Stimulated activated naive CD8-positive, alpha-beta T cell treated with anti-CD3 and anti-CD28 coated beads, Interleukin-15, Interleukin-2, amounts not matched to agents 100 U/mL and 50 U/mL, for 24 hours (primary cell): ENCODE measurements at places on chromosomes 7 and 10.
A peak's percentile ranks its signal among the peaks of the same experiment; 100 is the strongest.

DNA sequence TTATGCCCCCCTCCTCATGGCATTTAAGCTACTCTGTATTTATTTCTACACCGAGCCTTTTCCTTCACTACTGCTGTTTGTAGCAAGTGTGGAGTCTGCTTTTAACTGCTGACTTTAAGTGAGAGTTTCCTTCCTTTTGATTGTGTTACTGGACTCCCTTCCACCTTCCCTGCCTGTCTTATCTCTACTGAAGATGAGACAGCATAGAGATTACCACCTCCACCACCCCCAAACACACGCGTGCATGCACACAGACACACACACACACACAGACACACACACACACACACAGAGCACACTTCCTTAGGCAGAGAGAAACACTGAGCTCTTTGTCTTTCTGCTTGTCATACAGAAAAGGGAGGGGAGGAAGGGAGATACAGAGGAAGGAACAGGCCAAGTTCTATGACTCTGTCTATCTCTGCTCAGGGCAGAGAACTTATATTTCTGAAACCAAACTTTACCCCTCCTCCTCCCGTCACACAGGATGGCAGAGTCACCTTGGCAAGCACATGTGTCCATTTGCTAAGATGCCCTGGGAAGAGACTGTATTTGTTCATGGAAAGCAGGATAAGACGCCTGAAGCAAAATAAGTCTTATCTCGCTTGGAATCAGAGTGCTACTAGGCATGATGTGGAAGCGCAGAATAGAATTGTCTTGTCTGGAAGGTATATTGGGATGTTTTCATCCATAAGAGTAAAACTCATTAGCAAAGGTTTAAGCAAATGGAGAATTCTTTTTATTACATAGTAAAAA, 81.8 kb upstream of the CAV2 start:
- DNase-seq, result no peak

GRCh38 chr10:33791272-33791660, 456.8 kb upstream of the NRP1 start:
- DNase-seq, result no peak

GRCh38 chr10:110502851-110503301, 5.2 kb downstream of the DUSP5 start:
- no peak for DNase-seq

- peak; percentile 61 for DNase-seq
These were observed 126.5 kb downstream of the CUBN start for GRCh38 chr10:17003151-17003550.

DNA sequence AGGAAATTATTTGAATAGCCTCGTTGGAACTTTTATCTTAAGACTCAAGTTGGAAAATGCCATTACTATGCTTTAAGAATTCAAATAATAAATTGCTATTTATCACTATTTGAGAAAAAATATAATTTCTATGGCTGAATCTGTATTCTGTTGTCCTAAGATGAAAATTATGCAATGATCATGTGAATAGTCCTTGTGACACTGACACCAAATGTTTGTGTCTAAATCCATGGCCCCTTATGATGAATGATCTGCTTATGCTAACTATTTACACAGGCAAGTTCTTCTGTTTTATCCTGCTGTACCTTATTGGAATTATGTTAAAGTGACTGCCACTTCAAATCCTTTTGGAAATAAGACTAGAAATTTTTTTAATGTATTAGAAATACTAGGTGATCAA, 208.7 kb downstream of the DOCK4 start:
- no peak for DNase-seq

DNA sequence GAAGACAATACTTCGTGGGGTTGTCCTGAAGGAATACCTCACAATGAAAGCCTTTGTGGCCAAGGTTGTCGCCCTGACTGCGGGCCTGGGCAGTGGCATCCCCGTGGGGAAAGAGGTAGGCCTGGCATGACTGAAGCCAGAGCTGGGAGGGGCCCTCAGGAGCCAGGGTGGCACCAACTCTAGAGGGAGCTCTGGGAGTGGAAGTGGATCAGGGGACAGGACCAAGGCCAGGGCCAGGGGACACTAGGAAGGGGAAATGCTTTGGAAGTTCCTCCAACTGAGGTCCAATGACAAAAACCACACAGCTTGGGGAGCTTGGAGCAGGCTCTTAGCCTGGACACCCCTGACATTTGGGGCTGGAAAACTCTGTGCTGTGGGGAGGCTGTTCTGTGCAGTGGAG, 5.8 kb downstream of the CLCN1 start:
- no peak for DNase-seq

DNA sequence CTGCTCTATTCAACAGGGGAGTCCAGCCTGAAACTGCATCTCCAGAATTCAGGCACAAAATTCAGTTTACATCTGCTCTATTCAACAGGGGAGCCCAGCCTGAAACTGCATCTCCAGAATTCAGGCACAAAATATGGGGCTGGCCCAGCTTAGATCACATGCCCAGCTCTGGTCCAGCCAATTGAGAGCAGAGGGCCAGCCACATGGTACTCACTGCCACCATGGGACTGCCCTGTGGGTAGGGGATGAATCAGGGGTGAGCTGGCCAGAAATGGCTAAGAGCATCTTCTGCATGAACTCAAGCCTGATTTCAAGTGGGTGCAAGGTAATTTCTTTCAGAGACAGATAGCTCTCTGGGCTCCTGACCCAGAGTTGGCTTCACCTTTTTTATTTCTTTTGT, 156.6 kb upstream of the LYZL2 start:
- no peak for DNase-seq

DNA sequence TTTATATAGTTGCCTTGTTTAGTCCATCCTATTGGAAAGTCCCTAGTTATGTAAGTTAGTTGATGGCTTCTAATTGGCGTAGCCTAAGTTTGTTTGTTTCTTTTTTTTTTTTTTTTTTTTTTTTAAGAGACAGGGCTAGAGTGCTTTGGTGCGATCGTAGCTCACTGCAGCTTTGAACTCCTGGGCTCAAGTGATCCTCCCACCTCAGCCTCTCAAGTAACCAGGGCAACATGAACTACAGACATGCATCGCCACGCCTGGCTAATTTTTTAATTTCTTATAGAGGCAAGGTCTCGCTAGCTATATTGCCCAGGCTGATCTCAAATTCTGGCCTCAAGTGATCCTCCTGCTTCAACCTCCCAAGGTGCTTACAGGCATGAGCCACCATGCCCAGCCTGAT, 7.1 kb downstream of the CSGALNACT2 start:
- DNase-seq, result no peak

DNA sequence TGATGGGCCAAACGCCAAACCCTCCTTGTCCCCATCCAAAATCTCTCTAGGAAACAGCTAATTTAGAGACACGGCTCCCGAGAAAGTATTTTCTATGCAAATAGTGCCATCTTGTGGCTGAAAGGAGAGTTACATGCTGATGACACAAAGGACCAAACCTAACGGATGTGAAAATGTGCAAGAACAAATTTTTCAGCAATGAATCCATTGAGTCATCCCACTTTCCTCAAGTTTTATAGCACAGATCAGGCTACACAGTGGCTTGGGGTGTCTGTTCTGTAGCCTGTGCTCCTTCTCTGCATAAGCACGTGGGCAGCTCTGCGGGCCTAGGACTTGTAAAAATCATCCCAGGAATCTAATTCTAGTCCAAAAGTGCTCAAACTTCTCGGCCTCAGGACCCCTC, 154.8 kb upstream of the PRR15 start:
- DNase-seq, result peak; percentile 56

- no peak for DNase-seq
These were observed 337.3 kb upstream of the GHITM start for GRCh38 chr10:83801983-83802382.

DNA sequence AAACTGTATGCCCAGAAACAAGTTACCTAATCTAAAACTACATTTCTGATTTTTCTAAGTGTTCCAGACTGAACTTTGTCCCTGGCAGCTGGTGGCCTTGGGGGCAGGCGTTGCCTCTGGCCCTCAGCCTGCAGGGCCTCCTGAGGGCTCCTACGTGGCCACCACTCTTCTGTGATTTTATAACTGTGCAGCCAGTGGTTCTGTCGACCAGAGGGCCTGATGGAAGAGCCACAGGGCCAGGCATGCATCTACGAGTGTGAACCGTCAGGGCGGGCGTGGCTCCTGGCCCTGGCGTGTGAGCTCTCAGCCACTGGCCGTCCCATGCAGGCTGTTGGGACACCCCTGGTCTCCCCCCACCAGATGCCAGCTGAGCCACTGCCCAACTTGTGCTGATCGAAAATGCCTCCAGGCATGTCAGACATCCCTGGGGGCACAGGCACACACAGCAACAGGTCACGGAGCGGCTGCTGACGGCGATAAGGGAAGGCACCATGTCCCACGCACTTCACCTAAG, 173.4 kb downstream of the ZMYND11 start:
- no peak for DNase-seq

- DNase-seq, result no peak
These were observed 51.6 kb upstream of the RPA3 start for GRCh38 chr7:7769710-7770627.

DNA sequence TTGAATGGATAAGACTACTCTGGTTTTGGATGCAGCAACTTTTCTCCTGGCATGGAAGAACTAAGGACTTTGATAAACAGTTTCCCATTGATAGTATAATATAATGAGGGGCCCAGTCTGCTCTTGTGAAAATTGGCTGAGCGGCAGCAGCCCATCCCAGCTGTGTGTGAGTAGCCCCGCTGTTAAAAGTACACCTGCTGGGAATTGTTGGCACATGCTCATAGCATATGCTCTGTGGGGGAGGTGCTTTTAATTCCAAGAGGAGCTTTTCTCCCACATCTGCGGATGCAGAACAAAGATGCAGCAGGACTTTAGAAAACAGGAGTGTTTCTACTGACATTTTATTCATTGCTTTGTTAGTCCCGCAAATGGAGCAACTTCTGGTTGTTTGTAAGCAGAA, 19.0 kb downstream of the SRI start:
- no peak for DNase-seq

GRCh38 chr7:137407078-137407477, 63.5 kb upstream of the PTN start:
- no peak for DNase-seq

GRCh38 chr10:114408968-114409444, 4.7 kb upstream of the AFAP1L2 start:
- DNase-seq, result no peak

DNA sequence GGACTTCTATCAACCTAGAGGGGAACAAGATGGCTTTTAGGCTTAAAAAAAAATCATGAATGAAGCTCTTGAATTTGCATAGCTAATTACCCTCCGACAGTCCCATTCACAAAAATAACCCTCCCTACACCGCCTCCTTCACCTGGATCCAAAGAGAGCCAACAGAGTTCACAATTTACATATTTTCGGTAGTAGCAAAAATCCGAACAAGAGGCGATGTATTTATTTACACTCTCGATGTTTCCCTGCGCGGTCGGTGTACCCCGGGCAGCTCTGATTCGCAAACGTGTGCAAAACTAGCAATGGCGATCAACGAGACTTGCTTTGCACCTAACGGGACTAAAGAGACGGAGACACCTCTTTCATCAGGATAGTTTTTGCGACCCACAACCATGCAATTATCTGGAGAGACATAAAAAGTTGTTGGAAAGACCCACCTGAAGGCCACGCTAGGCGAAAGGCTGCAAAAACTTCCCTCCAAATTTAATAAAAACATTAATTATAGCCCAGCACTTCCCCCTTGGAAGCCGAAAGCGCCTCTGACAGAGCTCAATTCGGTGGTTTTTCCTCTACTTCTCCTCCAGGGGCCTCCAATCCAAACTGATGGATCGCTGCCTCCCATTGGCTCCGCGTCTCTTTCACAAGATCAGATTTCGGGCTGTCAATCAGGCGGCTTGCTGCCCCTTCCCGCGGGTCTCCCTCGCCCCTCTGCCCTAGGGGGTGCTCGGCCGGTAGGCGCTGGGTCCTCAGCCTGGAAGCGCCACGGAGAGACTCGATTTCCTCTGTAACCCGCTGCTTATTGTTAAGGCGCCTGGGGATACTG, at the start of gene ETV1:
ETV1 (minus strand) TSS at position 541 of the 823 bp plus-strand sequence. CDS start 614 bp downstream, outside the sequence.
- peak; percentile 4 for DNase-seq

DNA sequence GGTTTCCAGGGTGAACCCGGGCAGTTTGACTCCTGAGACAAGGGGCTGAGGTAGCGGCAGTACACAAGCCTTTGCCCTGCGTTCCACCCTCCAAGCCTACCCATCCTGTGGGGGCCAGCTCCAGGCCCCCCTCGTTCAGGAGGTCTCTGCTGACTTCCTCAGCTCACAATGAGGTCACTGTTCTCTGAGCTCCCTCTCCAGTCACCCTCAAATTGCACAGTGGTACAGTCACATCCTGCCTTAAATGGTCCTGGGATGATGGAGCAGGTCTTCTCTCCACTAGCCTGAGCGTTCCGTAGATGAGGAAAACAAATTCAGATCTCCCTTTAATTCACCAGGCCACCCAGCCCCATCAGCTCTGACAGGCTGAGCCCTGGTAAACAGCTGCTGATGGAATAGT, 90.2 kb downstream of the SH3PXD2A start:
- no peak for DNase-seq

DNA sequence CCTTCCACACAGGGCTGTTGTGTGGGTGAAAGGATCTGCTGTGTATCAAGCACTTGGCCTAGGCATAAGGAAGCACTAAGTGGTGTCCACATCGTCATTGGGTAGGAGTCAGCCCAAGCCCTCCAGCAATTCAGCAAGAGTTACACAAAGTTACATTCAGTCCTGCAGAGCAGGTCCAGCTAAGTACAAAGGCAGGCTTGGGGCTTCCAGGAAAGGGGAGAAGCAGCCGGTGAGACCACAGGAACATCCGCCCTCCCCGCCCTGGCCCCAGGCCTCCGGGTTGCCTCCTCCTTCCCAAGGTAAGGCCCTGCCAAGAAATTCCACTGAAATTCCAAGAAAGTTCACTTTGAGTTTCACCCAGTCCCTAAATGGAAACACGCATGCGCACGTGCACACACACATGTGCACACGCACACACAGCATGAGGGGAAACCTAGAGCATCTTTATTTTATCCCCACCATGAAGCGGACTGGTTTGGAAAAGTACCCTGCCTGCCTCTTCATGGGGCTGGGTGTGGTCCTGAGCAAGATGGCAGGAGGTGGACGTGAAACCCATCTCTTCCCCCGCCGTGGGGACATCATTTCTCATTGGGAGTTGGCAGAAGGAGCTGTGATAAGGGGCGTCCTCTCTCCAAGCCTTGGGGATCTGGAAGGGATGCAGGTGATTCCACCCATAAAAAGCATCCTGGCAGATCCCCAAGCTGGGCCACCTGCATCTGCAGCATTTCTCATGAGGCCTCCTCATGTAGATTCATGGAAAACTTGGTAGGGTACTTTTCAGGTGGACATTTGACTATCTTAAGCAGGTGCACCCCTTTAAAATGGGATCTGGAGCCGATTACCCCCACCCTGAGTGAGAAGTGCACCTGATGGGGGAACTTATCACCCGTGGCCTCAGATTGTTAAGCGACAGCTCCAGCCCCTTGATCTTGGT, 69.1 kb upstream of the NANOS1 start:
- DNase-seq, result no peak

GRCh38 chr10:24847112-24848070, 105.0 kb downstream of the PRTFDC1 start:
- no peak for DNase-seq

GRCh38 chr10:26540601-26541000, 102.5 kb downstream of the APBB1IP start:
- no peak for DNase-seq

DNA sequence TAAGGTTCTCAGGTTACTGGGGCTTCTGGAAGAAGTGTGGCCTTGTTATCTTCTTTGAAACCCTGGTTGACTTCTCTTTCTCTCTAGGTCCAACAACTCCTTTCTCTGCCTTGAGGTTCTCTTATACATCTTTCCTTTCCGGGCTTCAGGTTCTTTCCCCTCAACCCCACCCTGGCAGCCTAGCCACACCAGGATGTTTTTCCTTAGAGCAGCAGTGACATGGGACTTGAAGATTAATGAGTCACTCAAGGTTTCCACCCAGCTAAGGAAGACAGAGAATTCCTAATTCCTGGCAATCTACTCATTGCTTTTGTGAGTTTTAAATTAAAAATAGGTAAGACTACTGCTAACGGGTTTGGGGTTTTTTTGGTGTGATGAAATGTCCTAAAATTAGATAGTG, 121.8 kb upstream of the HPS1 start:
- no peak for DNase-seq
